Psoas muscle (tissue), 8 donors: ENCODE measurements at places on chromosomes 12 and 14.
A peak's percentile ranks its signal among the peaks of the same experiment; 100 is the strongest.

GRCh38 chr12:104670439-104671408, 214.0 kb downstream of the CHST11 start:
- H3K27me3 ChIP-seq, result no peaks in the 10 kb centered on the region
- H3K36me3 ChIP-seq, result no peaks in the 10 kb centered on the region
- H3K4me1 ChIP-seq, result peaks cover 15% of the 10 kb centered on the region
- no peak overlapping the region for H3K27ac ChIP-seq

DNA sequence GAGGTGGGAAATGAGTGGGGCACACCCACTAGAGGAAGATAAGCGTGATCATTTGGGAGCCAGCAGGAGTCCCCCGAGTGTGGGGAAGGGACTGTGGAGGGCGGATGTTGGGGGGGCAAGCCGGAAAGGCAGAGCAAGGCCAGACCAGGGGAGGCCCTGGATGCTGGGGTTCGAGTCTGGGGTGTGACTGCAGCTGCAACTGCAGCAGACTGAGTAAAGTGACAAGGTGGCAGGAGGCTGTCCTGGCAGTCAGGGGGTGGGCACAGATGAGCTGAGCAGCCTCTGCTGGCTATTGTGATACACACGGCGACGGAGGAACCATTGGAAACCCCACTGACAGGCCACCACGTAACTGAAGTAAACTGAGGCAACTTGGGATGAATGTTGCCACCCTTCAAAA, 110.2 kb downstream of the LGMN start:
- H3K27me3 ChIP-seq, result no peaks in the 10 kb centered on the region
- H3K4me3 ChIP-seq, result no peak overlapping the region
- H3K27ac ChIP-seq, result no peak overlapping the region
- H3K4me1 ChIP-seq, result no peaks in the 10 kb centered on the region
- H3K36me3 ChIP-seq, result no peaks in the 10 kb centered on the region

GRCh38 chr14:68587931-68588330, 204.9 kb downstream of the ZFP36L1 start:
- H3K4me3 ChIP-seq, result no peak overlapping the region
- H3K27me3 ChIP-seq, result no peaks in the 10 kb centered on the region
- H3K36me3 ChIP-seq, result no peaks in the 10 kb centered on the region
- peak overlapping the region; percentile 41 for H3K27ac ChIP-seq

- no peak overlapping the region for H3K27ac ChIP-seq
- no peaks in the 10 kb centered on the region for H3K4me1 ChIP-seq
- DNase-seq, result no peak
- no peaks in the 10 kb centered on the region for H3K27me3 ChIP-seq
- no peak overlapping the region for H3K4me3 ChIP-seq
Observed at GRCh38 chr14:76525106-76525821, 149.3 kb downstream of the ESRRB start.
